DMS53 (cell line): ENCODE measurements at places on chromosomes 1 and 21.
A peak's percentile ranks its signal among the peaks of the same experiment; 100 is the strongest.

- no peak for DNase-seq
Measured at GRCh38 chr1:206518743-206519142, 11.4 kb downstream of the RASSF5 start.

GRCh38 chr1:178716111-178716510 lies 8.9 kb upstream of the RALGPS2 start:
- DNase-seq = no peak

DNA sequence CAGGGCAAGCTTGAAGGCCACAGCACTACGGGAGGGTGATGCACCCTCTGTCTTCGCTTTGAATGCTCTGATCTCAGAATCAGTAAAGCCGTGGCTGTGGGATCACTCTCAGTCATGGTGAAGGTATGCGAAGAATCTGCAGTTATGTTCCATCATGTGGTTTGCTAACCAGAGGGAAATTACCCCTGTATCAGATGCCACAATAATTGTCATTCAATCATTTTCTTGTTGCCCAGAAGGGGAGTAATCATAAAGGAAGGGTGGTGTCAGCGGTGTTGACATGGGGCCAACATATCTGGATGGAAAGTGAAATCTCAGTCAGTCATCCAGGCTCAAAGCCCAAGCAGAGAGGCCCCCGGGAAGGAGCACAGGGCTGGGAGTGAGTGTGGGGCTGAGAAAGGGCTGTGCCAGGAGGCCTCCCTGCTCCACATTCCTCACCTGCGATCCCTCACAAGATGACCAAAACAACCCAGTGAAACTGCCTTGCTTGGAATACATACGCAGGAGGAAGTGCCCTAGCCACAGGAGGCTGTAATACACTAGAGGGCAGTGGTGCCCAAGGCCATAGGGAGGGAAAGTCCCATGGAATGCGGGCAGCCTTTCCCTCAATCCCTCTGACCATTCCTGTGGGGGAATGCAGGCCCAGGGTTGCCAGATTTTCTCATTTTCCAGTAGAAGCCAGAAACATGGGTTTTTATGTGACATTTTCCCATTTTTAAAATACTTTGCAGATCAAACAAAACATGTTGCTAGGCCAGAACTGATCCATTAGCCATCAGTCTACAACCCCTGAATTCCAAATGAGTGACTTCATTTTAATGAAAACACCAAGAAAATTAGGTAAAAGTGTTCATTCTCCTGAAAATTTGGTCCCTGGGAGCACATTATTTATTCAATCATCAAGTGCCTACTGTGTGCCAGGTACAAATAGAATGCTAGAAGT lies 95.7 kb upstream of the VANGL1 start:
- peak; percentile 51 for DNase-seq

DNA sequence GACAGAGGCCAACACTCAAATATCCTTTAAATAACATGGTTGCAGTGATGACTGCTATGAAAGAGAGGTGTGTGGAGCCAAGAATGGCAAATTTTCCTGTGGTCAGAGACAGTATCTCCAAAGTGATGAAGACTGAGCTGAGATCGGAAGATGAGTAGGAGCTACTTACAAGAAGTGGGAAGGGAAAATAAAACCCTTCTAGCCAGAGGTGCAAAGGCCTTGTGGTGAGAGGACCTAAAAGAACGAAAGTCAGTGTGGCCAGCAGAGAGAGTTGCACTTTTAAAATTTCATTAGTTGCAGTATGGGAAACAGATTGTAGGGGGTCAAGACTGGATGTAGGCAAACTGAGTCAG lies 17.8 kb downstream of the SLAMF7 start:
- no peak for DNase-seq

DNA sequence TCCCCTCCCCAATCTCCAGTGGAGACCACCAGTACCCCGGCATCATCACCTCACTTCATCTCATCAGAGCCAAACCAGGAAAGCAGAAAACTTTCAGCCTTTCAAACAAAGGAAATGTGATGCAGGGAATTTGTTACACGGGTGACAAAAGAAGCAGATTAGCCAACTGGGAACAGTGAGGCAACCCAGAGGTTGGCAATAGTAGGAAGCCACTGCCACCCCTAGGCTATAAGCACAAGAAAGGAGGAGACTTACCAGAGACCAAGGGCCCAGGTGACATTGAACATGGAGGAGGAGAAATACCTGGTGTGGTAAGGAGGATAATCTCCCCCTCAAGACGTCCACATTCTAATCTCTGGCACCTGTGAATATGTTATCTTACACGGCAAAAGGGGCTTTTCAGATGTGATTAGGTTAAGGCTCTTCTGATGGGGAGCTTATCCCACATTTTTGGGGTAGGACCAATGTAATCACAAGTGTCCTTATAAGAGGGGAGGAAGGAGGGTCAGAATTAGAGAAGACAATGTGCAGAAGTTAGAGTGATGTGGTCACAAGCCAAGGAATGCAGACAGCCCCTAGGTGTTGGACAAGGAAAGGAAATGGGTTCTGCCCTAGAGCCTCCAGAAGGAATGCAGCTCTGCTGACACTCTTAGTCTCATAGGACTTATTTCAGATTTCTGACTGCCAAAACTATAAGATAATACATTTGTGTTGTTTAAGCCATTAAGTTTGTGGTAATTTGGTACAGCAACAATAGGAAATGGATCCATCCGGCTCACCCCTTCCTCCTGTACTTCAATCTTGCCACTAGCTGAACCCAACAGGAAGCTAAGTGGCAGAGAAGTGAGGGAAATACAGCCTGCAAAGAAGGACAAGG lies 83.6 kb upstream of the VAV3 start:
- DNase-seq = no peak

- DNase-seq = no peak
Measured at GRCh38 chr1:78570539-78570938, 49.7 kb upstream of the IFI44L start.

DNA sequence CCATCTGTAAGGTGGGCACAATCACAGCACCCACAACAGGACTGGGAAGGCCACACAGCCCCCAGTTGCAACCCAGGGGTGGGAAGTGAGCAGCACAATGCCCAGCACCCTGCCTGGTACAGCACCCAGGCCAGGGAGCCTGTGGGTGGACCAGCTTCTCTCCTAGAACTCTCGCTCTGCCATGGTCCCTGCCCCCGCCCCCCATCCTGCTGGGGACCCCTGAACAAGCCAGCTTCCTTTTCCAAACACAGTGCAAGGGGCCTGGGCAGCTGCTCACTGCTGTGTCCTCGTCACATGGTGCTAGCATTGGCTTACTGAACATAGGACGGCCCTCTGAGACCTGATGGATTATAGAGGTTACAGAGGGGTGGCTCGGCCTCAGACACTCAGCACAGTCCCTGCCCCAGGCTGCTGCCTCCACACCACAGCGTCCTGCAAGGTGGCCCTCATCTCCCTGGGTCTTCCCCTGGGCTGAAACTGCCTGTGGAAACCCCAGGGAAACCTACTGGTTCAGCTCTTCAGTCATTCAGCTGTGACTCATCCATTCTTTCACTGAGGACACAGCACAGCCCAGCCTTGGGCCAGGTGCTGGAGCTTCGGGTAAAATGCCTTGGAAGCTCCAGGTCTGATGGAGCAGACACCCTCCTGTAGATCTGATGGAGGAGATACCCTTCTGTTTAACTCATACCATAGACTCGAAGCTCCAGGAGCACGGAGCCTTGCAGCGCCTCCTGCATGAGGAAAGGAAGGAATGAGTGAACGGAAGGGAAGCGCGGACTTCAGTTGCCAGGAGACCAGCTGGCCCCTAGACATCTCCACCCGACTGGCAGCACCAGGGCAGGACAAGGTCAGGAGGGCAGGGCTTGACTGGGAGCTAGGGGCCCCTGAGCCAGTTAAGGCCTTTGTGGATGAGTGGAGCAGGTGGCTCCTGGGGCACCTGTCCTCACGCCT lies 8.1 kb upstream of the PRDM16 start:
- DNase-seq = no peak

DNA sequence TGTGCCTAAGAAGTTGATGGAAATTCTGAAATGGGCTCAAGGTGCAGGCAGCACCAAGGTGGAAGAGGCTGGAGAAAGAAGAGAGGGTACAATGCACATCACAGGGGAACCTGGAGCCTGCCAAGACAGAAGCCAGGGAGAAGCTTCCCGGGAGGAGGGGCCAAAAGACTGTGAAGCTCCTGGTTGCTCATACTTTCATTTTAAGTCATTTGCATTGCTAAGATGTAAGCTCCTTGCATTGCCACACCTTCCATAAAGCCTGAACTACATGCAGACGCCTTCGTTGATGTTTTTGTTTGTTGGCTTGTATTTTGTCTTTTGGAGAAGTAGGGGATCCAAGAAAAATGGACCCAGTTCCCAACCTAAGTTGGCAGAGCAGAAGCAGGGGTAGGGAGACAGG lies 69.0 kb downstream of the HMGB4 start:
- DNase-seq = no peak

GRCh38 chr1:185314411-185314810 lies 2.6 kb downstream of the IVNS1ABP start:
- DNase-seq = no peak

DNA sequence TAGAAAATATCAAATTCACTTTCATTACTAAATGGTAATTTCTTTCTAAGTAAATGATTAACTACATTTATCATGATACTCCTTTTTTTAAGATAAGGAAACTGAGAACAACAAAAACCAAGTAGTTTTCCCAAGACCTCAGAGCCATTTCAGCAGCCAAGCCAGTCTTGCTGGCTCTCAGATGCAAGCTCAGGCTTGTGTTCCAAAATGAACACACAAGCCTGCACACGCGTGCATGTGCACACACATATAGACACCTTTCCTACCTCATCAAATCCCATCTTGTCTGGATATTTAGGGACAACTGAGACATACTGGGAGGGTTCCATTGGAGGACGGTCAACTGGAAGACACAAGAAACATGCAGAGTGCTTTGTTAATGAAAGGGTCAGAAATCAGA lies 83.0 kb downstream of the COLGALT2 start:
- DNase-seq = no peak

GRCh38 chr1:243798726-243799125 lies 51.3 kb downstream of the AKT3 start:
- no peak for DNase-seq

DNA sequence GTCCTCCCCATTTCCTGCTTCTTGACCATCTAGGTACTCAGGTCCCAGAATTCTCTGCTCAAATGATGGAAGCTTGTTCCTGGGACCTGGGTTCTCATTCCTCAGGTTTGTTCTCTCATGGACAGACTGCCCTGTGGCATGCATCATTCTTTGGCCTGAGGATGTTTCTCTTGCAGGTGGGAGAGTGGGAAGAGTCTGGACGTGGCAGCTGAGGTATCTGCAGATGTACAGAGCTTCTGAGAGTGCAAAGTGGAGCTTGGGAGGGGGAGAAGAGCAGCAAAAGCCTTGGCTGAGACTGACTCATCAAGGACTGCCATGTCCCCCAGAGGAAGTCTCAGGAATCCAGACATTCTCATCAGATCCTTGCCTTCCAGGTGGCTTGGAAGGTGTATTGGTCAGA lies 63.1 kb downstream of the HSPA13 start:
- no peak for DNase-seq

DNA sequence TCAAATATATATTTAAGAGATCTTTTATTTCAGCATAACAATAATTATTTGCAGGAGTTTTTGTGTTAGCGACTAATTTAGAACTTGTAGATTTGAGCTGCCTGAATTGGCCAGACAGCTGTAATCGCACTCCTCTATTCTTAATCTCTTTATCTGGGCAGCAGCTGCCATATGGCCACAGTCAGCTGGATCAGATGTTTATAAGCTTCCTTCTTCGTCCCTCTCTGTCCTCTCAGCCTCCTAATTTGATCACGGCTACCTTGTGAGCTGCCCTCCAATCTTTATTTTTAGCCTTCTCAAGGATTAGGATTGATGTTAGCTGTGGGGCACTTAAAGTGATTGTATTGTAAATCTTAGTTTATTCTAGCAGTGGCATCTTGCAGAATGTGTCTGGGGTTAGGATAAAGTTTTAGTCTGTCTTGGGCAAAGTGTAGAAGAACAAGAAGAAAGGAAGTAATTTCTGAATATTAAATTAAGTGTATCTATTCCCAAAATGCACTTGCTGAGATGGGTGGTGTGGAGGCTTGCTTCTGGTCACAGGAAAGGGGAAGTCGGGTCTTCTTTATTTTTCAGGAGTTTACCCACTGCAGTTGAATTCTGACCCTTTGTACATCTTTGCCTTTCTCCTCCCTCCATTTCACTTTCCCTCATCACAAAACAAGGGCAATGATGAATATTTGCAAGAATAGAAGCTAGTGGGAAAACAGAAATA lies 1.1 kb downstream of the ZBTB18 start:
- DNase-seq = peak; percentile 55

DNA sequence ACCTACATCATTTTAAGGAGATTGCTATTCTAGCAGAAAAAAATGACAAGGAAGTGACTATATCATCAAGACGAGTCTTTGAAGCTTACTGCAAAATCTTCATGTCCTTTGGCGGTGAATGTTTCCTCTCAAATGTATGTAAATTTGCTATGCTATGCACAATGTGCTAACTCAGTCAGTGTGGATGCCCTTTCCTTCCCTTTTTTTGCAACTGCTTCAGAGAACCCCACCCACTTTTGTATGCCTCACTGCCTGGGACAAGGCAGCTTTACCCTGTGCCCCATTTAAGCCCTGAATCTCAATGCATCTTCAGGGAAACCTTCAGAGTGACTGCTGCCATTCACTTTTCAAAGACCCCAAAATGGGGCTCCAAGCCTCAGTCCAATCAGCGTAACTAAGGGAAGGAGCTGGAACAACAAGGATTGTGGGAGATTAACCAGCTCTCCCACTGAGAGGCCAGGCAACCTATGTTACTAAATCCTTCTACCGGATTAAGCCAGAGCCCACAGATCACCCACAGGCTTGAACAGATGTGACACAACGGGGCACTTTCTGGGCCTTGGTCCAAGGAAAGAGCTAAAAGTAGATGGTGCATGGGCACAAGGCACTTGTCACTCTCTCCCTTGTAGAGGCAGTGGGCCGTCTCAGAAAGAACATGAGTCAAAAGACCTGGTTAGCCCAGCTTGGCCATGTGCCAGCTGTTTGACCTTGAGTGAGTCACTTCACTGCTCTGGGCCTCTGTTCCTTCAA lies 154.4 kb downstream of the PLPP3 start:
- peak; percentile 82 for DNase-seq

DNA sequence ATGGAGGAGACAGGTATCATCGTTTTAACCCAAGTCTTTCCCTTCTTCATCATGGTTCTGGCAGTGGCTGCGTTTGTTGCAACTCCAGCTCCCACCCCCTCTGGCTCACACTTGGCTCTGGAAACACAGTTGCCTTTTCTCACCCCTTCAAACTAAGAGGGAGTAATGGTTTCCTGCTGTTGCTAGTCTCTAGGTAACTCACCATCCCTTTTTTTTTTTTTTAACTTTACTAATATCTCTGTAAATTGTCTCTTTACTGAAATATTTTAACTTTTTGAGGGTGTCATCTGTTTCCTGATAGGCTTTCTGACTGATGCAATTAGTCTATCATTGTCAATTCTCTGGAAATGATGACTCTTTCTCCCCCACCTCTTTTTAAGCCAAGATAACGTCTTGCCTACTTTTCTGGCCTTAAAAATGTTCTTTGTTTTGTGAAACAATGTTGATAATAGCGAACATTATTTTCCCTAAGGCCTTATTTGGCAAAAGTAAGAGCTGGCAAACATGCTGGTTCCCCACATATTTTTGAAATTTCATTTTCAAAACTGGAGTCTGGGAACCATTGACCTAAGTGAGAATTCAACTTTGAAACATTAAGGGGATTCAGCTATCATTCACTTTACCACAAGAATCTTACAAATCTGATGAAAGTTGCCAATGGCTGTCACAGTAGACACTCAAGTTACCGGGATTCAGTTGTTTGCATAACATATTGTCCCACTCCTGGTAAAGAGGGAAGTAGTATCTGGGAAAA lies 85.3 kb downstream of the LEPR start:
- no peak for DNase-seq

- DNase-seq = peak; percentile 16
Measured at GRCh38 chr1:111015222-111015621, 51.5 kb upstream of the LRIF1 start.

- DNase-seq = no peak
Measured at GRCh38 chr1:3028531-3029282, 7.4 kb downstream of the ACTRT2 start.
